ENCODE measurements at places on chromosomes 7 and 10.

DNA sequence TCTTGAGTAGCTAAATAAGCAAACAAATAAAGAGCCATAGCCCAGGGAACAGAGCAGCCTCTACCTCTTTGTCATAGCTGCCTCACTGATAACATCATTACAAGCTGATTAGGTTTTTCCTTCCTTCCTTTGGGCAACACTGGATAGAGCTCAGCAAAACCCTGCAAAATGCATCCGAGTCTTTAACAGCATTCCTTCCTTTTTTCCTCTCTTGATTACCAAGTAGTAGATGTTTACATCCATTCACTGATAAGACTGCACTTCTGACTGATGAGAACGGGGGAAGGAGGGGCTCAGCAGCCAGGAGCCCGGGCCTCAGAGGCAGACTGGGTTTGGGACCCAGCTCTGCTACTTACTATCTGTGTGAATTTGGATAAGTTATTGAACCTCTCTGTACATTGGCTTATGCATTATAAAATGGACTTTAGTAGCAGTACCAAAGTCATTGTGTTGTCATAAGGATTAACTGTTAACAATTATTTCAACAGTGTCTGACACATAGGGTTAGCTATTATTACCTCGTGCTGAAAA, 214.2 kb downstream of the ANK3 start:
- DNase-seq, result no peak

DNA sequence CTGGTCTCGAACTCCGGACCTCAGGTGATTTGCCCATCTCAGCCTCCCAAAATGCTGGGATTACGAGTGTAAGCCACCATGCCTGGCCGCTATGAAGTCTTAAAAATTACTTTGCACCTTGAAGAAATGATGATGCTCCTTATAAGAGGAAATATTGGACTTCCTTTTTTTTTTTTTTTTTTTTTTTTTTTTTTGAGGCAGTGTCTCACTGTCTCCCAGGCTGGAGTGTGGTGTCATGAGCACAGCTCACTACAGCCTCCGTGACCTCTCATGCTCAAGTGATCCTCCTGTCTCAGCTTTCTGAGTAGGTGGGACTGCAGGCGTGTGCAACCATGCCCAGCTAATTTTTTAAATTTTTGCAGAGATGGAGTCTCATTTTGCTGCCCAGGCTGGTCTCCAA, 65.3 kb downstream of the KMT2E start:
- no peak for DNase-seq

- no peak for DNase-seq
Measured at GRCh38 chr10:75137533-75138438, 26.3 kb downstream of the SAMD8 start.

DNA sequence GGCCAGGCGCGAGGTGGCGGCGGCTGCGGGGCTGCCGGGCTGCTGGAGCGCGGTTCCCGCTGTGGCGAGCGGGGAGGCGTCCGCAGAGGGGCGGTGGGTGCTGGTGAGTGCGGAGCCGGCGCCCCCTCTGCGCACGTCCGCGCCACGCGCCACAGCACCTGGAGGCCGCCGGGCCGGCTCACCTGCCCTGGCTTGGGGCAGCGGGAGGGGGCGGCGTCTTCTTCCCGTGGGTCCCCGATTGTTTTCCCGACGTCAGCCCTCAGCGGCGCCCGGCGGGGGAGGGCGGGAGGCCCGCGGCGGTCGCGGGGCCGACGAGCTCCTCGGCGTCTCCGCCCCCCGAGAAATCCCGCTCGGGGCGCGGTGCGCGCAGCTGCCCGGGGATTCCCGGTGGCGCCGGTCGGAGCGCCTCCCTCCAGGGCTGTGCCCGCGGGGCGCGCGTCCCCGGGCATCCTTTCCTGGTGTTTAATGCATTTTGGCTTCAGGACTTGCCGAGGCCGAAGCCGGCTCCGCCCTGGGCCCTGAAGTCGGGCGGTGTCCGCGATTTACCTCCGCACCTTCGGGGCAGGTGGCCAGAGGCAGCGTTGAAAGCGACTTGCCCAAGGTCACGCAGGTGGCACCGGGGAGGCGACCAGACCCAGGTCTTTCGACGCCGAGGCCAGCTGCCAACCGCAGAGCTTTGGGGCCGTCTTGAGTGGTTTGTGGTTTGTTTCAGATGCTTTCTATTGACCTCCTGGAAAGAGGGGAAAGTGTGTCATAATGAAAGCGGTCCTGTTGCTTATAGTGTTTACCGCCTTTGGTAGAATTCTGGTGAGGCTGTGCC, 561 bp downstream of the PLEKHA1 start:
- peak; percentile 53 for DNase-seq

DNA sequence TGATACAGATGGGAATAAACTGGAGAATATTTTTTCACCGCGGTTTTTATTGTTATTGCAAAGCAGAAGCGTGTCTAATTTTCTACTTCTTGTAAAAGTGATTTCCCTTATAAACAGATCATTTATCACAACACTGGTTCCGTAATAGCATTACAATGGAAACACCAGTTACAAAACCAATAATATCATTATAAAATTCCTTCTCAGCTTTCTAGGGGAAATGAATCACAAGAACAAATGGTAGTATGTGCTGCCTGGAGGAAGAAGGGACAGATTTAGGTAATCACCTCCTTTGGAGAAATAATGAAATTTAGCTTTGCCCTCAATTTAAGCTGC, 2.4 kb upstream of the CCDC6 start:
- no peak for DNase-seq

- no peak for DNase-seq
Measured at GRCh38 chr7:24907311-24907886, 72.6 kb downstream of the OSBPL3 start.

DNA sequence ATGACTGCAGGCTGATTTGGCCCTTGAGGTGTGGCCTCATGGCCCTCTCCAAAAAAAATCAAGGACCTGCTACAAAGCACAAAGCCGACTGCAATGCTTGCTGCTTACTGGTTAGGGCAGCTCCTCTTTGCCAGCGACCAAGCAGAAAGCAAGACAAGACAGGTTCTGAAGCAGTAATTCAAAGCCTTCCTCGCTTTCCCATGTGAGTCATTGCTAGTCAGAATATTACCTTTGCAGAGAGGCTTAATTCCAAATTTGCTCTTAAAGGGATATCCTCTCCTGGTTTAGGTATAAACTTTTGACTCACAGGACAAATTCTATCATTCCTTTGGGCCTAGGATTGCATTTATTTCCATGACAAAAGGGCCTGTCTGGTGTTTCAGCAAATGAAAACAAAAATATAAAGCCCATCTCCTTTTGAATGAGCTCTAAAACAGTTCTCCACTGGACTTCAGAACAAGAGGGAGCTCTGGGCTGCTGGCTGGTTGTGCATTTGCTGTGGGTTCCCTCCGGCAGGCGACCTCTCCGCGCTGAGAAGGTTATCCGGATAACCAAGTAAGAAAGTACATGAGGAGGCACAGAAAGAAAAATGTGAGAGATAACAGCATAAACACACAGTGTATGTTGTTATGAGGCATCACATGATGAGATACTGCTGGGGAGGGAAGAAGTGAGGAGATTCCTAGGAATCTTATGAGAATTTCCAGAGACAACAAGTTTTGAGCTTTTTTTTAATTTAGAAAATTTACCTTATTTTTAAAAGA, 90.8 kb downstream of the EGFR start:
- no peak for DNase-seq

GRCh38 chr10:79938728-79939406, 10.0 kb downstream of the SFTPD start:
- no peak for DNase-seq

- no peak for DNase-seq
Measured at GRCh38 chr7:127189886-127190285, 62.9 kb downstream of the GRM8 start.

- no peak for DNase-seq
Measured at GRCh38 chr7:137848095-137848494, 1.3 kb upstream of the DGKI start.

- no peak for DNase-seq
Measured at GRCh38 chr7:107779647-107780099, 23.4 kb downstream of the SLC26A3 start.

DNA sequence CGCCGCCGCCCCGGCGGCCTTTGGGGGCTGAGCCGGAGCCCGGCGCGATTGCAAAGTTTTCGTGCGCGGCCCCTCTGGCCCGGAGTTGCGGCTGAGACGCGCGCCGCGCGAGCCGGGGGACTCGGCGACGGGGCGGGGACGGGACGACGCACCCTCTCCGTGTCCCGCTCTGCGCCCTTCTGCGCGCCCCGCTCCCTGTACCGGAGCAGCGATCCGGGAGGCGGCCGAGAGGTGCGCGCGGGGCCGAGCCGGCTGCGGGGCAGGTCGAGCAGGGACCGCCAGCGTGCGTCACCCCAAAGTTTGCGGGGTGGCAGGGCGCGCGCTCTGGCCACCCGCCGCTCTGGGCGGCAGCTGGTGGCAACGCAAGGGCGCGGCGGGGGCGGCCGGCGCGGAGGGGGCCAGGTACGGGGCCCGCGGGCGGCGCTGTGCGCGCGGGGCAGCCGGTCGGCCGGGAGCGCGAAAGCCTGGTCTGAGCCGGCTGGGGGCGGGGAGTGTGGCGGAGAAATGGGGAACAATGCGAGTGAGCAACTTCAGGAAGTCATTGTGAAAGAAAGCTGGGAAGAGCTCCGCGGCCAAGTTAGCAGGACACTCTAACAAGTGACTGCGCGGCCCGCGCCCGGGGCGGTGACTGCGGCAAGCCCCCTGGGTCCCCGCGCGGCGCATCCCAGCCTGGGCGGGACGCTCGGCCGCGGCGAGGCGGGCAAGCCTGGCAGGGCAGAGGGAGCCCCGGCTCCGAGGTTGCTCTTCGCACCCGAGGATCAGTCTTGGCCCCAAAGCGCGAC, at the start of gene IKZF1:
Gene IKZF1, plus strand, starts transcription at position 588 of the 782 bp plus-strand sequence. CDS start 14,346 bp downstream, outside the sequence.
- DNase-seq, result no peak

DNA sequence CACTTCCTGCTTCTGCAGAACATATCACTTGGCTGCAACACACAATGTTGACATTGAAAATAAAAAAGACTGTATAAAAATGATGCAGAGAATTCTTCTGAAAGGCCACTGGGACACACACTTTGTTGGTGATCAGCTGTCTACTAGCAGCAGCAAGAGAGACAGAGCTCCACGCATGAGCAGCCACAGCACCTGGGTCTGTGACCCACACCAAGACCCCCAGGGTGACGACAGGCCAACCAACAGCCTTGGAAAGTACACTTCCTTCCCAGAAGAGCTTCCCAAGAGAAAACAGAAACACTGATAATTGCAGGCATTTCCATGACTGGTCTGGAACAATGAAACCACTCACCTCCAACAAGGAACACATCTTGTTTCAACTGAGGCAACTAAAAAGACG, 239.0 kb downstream of the DIP2C start:
- no peak for DNase-seq

- no peak for DNase-seq
Measured at GRCh38 chr7:27709137-27710075, 30.6 kb upstream of the TAX1BP1 start.

- no peak for DNase-seq
Measured at GRCh38 chr7:155178096-155178495, 108.0 kb downstream of the HTR5A start.

DNA sequence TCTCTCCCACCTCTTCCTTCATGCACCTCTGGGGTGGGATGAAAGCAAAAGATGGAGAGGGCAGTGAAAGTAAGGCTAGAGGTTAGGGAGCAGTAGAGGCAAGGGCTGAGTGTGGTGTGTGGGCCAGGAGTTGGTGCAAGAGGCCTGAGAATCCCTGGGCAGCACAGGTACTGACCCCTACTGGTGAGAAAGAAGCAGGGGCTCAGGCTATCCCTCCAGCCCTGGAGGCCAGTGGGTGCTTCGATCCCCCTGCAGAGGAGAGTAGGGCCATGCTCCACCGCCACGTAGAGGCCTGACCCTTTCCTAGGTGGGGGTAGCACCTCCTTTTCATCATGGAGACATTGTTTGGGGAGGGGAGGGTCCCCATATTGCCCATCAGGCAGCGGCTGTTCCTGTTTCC, 9.8 kb downstream of the CDHR1 start:
- DNase-seq, result no peak

DNA sequence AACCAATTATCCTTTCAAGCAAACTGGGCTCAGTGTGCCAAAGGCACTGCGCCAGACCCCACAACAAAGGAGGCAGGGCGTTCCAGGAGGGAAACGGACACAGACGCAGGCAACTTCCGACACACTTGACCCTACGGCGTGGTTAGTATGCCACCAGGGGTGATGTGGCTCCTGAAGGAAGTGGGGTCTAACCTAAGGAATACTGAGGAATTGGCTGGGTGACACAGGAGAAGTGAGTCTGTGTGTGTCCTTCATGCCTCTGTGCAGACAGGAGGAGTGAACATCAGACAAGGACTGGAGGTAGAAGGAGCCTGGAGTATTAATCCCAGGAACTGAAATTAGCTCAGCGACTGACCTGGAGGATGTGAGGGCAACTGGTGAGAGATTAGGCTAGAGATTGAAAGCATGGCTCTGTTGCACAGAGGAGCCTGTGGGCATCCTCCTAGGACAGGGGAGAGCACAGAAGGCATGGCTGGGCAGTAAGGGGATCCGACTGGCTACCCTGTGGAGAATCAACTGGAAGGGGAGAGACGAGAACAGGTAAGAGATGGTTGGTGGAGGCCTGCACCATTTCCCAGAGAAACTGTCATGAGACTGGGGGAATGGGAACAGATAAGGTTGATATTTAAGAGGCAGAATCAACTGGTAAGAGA, 27.8 kb downstream of the GSDME start:
- DNase-seq, result no peak

DNA sequence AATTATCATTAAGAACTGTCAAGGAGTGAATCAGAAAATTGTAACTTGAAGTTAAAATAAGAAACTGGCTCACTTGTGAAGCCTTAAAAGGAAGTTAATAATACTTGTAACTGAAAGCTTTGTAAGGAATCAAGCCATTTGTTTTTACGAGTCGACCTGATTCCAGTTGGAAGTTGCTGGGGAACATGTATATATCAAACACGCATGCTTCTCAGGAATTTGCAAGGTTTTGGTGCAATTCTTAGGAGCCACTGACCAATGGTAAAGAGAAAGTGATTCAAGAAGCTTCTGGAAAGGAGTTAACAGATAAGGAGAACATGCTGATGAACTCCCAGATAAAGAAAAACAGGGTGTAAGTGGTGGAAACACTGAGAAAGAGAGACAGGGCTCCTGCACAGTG, 56.4 kb downstream of the ETV1 start:
- no peak for DNase-seq

- peak; percentile 43 for DNase-seq
Measured at GRCh38 chr7:73701357-73701995, 18.0 kb downstream of the STX1A start.

- DNase-seq, result no peak
Measured at GRCh38 chr7:101015626-101016025, 4.3 kb upstream of the MUC17 start.

GRCh38 chr10:124798364-124798763, 3.3 kb upstream of the ABRAXAS2 start:
- no peak for DNase-seq
